ELR (cell line): ENCODE measurements at places on chromosomes 2 and 18.

GRCh38 chr2:143251681-143252080, 122.5 kb downstream of the ARHGAP15 start:
- DNase-seq = no peak

DNA sequence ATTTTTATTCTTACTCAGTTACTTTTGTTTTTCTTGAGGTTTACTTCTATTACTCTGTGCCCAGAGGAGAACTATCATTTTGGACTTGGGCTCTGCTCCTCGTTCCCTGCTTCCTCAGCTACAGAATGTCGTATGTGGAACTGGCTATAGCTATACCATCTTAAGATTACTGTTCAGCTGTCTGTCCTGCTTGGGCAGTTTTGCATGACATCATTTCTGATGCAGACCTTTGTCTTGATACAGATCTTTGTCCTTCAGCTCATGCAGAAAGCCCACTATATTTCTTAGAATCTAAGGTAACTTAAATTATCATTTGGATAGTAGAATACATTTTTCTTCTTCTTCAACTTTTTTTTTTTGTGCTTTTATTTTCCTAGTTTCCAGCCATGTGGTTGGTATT, 13.8 kb upstream of the C1GALT1C1L start:
- no peak for DNase-seq

DNA sequence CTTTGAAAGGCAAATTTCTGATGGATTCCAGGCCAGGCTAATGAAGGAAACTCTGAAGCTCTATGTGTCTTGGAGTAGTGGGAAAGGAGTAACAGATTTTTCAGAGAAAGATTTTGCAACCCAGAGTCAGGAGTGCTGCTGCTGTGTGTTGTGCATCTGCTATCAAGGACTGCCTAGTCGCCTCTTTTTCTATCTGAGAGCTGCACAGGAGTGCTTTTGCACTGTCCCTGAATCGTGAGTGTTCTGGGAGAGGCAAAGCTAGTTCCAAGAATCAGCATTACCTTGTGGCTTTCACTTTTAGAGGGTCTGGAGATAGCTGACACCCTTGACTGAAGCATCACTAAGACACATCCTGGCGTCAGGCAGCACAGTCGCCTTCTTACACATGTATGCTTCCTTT, 336.4 kb downstream of the PARD3B start:
- DNase-seq = no peak

DNA sequence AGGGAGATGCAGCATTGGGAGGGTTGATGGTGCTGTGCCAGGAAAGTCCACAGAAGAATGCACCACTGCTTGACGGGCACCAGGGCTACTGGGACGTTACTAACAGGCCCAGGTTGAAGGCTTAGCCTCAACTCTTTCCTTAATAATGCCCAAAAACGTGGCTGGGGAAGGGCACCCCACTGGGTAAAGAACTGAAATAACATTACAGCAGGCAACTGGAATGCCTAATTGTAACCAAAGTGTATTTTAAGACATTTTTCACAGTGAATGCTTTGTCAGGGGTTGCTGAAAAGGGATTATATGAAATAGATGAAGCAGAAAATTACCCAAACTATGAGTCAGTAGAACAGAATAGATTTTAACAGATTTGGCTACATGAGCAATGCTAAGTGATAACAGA, 191.3 kb downstream of the CMPK2 start:
- no peak for DNase-seq

GRCh38 chr18:31190919-31191318, 28.3 kb upstream of the DSC1 start:
- DNase-seq = no peak

GRCh38 chr2:181310967-181311366, 146.2 kb upstream of the ITGA4 start:
- DNase-seq = no peak

DNA sequence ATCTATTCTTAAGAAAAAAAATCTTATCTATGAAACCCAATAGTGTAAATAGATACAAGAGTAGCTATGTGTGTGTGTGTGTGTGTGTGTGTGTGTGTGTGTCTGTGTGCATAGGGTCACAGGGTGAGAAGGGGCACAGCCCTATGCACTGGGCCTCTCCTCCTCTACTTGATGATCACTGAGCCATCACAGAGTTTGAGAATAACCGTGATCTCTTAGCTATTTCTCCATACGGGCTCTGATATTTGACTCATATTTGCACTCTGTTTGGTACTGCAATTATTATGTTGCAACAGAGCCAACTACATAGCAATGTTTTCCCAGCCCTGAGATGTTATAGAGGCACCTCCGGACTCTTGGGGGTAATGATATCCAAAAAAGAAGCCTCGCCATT, 28.8 kb upstream of the SLC40A1 start:
- DNase-seq = peak; percentile 71

DNA sequence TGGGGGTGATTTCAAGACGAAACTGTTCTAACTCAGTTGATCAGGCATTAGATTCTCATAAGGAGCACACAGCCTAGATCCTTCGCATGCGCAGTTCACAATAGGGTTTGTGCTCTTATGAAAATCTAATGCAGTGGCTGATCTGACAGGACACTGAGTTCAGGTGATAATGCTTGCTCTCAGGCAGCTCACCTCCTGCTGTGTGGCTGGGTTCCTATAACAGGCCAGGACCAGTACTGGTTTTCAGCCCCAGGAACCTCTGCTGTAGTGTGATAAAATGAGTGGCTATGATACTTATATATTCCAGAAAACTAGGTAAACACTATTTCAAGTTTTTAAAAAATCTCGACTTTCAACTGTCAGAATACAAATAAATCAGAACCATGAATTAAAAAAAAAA, 271.4 kb downstream of the GALNT13 start:
- DNase-seq = no peak

DNA sequence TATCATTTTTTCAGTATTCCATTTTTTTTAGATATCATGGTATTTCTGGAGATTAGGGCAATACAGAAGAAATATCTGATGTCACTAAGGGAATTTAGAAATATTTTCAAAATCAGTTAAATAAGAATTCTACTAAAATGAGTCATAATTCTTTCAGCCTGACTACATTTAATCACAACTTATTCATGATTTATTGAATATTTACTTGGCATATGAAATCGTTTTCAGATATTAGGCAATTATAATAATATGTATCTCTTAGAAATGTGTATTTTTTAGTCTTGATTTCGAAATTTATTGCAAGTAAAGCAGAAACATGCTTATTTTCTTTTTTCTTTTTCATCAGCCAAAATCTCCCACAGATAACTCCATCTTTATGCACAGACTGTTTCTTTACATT, 142.2 kb downstream of the CCDC102B start:
- no peak for DNase-seq

DNA sequence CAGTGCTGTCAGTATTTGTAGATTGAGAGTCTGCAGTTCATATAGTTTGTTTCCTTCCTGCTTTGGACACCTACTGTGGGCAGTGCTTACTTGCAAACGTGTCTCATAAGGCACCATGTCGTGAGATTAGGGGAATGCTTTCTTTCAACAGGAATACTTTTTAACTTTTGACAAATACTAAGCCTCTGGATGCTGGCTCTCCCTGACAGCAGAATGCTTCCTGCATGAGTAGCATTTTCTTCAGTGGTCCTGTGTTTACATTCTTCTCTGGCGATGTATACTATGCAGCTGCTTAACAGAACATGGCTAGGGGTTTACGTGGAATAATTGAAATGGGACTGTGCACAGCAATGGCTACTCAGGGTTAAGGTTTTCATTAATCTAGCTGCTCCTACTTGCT, 807.5 kb downstream of the MBD2 start:
- DNase-seq = no peak

DNA sequence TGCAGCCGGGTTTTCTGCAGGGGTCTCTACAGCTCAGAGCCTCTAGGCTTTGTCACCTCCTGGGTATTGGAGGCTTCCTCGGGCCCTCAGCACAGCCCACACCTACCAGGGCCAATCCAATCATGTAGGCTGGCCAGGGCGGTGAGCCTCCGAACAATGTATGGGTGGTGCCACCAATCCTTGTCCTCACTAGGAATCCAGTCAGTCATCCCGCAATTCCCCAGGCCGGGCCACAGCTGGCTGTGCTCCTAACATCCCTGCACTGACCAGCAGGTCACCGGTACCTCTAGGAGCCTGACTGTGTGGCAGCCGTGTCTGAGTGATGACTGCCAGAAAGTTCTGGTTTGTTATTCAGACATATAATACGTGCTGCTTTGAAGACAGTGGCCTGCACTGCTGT, 129.4 kb downstream of the SH3RF3 start:
- DNase-seq = no peak

- peak; percentile 62 for DNase-seq
These were observed 18.6 kb upstream of the PEX13 start for GRCh38 chr2:60998628-60999545.

DNA sequence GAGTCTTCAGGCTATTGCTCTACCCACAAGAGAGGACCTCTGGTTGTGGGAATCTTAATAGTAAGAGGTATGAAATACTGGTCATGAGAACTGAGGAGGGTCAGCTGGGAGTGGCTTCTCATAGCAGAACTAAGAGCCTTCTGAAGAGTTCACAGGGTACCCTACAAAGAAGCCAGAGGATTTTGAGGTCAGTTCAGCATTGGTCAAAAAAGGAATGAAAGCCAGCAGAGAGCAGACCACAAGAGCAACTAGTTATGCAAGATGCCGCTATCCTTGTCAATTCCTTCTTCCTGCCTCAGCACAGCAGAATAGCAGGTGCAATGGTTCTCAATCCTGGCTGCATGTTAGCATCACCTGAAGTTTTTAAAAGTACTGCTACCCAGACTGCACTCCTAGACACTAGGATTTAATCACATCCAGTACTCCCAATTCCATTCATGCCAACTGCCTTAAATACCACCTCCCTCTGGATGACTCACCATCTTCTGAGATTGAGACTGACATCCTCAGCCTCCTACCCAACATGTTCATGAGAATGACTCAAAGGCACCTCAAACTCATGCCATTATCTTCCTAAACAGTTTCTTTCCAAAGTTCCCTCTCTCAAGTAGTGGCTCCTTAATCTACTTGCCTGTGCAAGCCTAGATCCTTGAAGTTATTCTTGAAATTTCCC, 81.0 kb upstream of the RBMS1 start:
- DNase-seq = peak; percentile 76

DNA sequence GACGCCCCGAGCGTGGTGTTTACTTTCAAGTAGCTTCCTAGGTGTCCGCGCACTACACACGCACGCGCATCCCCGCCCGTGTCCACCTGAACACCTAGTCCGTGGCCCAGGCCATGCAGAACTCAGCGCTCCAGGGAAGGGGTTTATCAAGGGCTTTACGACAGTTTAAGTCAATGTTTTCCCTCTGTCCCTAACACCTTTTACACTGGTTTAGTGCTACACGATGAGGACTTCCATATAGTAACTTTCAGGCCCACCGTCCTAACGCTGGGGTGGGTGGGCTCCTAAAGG, 1.4 kb upstream of the BCL2 start:
- no peak for DNase-seq

DNA sequence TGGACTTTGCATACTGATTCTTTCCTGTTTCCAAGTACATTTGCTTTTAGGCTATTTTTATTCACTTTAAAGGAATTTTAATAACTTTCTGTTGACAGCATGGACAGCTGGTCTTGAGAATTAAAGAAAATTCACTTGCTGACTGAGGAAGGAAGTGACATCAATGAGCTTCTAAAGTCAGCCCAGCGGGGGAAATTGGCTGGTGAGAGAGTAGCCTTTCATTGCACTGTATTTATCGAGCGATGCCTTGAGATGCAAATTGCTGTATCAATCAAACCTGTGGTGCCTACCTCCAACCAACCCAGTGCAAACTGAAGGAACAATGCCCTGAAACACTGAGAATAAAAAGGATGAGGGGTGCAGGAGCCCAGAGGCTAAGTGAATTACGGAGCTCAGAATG, 91.4 kb upstream of the AQP4 start:
- no peak for DNase-seq

GRCh38 chr2:215900203-215900611, 113.1 kb downstream of the MREG start:
- DNase-seq = peak; percentile 44

GRCh38 chr2:86280191-86280667, 57.2 kb downstream of the REEP1 start:
- no peak for DNase-seq

DNA sequence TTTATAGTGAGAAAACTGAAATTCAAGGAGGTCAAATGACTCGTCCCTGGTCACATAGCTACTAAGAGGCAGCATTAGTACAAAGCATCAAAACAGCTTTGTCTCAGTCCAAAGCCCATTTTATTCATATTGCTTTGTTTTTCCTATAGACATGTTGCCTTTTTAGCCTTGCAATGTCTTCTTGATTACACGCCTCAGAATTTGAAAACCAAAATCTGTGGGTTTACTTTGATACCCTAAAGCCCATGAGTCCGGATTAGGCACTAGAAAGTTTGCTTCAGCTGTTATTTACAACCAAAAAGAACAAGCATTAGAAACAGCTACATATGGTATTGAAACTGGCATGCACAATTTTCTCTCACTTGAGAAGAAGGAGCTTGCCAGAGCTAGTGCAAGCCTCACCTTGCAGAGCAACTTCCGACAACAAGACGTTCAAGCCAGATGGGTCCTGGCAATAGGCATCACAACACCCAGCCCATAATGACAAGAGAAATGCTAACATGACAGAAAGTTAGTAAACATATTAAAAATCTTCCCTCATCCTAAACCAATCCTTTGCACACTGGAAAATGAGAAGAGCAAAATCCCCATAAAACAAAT, 276.8 kb downstream of the RIT2 start:
- no peak for DNase-seq

GRCh38 chr18:37661478-37661877, 95.9 kb upstream of the CELF4 start:
- DNase-seq = no peak

DNA sequence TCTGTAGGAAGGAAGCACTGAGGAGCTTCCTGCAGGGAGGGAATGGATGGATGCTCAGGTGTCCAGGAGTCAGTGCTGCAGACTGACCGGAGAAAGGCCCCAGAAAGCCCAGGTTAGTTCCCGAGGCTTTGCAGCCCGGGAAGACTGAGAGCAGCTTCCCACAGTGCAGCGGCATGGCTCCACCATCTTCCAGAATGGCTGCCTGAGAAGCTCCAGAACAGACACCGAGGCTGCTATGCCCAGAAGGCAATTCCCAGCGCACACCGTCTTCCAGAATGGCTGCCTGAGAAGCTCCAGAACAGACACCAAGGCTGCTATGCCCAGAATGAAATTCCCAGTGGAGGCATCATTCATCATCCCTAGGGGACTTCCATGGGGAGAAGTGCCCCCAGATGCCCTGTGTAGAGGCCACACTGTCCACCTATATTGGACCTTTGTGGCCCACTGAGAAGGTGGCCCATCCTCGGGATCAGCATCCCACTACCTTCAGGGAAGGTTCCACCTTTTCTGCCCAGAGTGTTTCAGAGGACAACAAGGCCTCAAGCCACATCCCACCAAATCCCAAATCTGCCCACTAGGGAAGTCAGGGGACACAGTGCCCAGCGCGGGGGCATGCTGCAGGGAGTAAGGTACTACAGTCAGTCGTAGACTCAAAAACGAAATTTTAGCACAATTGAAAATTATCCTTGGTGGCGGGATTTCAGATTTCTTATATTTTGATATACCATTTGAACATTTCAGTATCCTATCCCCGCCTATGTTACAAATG, 80.5 kb downstream of the KCNF1 start:
- DNase-seq = no peak

- no peak for DNase-seq
These were observed 564.0 kb upstream of the GCFC2 start for GRCh38 chr2:76274676-76275075.

GRCh38 chr2:151344906-151345305, 12.5 kb upstream of the TNFAIP6 start:
- no peak for DNase-seq

- no peak for DNase-seq
These were observed 27.2 kb upstream of the B4GALT6 start for GRCh38 chr18:31711365-31712172.
